Dermis microvascular lymphatic vessel endothelial cell (primary cell): ENCODE measurements at places on chromosomes 2 and 18.

GRCh38 chr2:26654061-26654340 lies 12.8 kb upstream of the CIB4 start:
- no peak for DNase-seq

DNA sequence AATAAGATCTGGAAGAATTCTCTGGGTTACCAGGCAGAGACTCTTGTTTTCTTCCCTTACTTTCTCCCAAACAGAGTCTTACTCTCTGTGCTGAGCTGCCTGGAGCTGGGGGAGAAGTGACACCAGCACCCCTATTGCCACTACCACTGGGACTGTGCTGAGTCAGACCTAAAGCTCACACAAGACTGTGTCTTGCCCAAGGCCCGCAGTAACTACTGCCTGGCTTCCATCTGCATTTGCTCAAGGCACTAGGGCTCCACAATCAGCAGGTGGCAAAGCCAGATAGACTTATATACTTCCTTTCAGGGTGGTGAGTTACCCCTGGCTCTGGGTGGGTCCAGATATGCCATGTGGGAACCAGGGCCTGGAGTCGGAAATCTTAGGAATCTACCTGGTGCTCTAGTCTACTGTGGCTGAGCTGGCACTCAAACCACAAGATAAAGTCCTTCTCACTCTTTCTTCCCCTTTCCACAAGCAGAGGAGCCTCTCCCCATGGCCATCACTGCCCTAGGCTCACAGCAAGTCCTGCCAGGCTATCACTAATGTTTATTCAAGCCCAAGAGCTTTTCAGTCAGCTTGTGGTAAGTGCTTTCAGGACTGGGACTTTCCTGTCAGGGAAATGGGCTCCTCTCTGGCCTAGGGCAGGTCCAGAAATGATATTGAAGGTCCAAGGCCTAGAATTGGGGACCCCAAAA lies 27.6 kb upstream of the SERPINB2 start:
- DNase-seq = no peak

DNA sequence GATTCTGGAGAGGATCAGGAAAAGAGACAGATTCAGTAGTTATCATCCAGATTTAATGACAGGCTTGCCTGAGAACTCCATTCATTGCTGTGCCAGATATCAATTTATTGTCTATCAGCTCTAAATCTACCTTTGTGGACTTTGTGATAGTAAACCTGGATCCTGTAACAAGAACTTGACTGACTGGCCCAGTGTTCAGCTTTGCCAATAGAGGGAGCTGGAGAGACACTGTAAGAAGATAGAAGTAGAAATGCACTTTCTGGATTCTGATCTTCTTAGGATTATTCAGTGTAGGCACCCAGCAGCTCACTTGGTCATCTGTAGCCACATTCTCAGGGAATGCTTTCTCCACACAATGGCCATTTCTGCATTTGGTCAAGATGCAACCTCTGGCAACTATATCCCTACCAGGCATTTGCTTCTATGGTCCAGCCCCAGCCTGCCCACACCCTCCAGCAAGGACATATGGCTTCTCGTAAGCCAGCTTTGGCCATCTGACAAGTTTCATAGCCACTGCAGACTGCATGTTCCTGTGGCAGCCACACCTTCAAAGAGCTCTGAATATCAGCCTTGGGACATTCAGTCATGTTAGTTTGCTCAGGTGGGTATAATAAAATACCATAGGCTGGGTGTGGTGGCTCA lies 6.1 kb upstream of the SERPINB8 start:
- DNase-seq = no peak

DNA sequence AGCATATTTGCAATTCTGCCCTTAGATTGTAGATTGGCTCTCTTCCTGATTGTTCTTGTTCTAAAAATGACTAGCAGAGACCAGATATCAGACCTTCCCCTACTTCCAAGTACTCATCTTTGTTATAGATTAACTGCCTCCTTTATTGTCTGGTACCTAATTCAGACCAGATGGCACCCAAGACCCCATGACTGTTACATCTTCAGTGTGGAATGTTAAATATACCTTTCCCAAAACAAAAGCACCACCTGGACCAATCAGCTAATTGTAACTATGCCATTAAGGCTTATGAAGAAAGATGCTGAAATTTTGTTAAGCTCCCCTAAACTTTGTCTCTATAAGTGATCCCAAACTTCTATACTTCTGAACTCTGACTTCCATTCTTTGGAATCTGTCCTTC lies 12.0 kb upstream of the TFPI start:
- DNase-seq = no peak
